ENCODE measurements at places on chromosomes 7 and 10.

DNA sequence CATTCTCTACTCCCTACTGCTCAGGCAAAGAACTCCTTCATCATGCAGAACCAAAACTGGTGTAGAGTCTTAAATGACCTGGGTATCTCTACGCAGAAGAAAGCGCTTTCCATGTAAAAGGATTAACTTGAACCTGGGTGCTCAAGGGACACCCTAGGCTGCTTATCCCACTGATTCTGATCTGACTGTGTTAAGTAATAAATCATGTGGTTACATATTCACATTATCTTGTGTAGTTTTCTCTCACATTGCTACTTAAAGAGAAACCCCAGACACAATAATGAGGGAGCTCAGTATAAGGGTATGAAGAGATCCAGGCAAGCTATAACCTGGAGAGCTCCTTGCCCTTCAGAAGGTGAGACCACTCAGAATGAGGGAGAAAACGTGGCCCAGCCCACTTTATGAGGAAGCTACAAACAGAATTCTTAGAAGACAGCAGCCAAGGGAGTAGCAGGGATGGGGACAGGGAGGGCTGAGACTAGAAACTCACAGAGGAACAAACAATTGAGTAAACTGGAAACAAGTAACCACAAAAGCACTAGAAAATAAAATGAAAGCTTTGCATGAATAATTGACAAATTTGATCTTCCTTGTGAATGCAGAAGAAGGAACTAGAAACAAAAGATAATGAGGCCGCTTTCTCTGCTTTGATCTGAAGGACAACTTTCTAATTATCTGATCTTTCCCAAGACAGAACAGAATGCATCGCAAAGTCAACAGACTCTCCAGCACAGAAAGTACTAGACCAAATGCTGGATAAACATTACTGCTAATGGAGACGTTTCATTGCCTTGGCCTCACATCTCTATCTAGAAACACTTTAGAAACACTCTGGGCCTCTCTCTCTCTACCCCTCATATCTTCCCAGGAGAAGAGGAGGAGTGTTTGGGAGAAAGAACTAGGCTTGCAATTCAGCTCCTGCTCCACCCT is 76.1 kb downstream of the LRRC17 start:
- DNase-seq = no peak

DNA sequence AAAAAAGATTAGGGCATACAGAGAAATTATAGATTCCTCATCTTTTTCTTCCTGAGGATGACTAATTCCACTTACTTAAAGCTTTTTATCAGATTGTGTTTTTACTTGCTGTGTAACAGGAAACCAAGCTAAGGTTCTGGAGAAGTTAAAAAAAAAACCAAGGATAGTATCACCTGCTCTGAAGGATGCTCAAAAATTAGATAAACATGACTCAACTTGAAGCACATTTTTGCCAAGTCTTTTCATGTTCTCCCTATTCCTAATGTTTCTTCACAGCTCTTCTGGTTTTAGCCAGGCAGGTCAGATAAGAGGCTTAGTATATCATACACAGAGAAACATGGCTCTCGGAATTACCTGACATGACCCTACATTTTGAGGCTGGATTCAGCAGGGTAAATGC is 90.3 kb downstream of the CPEB3 start:
- DNase-seq = no peak

GRCh38 chr10:24341897-24342296 is 133.0 kb downstream of the KIAA1217 start:
- DNase-seq = no peak

DNA sequence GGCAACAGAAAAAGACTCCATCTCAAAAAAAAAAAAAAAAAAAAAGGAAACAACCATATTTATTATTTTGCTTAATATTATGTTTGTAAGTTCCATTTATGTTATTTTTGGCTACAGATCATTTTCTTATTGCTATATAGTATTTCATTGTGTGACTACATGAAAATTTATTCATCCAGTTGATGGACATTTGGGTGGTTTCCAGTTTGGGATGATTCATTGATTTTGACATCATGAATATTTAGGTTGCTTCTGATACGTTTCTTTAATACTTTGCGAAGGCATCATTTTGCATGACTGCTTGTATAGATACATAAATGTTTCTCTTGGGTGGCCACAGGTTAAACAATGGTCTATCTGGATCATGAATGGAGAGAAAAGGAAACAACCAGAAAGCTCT is 2.0 kb upstream of the NPSR1 start:
- no peak for DNase-seq

DNA sequence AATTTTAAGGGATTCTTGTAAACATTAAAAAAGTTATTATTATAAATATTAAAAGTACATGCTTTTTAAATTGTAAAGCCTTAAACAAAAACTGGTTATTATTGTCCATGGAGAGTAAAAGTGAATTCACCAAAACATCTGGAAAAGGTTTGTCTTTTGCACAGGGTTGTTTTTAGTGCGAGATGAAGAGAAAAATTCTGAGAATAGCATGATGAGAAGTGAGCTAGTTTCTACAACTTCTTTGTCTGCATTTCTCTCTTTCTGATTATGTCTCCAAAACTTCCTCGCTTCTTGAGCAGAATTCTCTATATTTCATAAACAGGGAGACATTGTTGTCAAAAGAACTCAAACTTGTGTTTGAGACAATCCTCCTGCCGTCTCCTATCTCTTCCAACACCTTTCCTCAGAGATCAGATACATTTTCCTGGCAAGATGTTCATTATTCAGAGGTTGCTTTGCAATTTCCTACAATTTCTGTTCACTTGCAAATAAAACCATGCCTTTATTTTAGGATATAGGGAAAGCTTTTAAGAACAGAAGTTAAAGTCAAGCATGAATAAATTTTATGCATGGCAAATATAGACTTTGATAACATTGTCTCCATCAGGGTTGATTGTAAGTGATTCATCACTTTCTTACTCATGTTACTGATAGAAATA is 372.1 kb upstream of the NPVF start:
- no peak for DNase-seq

DNA sequence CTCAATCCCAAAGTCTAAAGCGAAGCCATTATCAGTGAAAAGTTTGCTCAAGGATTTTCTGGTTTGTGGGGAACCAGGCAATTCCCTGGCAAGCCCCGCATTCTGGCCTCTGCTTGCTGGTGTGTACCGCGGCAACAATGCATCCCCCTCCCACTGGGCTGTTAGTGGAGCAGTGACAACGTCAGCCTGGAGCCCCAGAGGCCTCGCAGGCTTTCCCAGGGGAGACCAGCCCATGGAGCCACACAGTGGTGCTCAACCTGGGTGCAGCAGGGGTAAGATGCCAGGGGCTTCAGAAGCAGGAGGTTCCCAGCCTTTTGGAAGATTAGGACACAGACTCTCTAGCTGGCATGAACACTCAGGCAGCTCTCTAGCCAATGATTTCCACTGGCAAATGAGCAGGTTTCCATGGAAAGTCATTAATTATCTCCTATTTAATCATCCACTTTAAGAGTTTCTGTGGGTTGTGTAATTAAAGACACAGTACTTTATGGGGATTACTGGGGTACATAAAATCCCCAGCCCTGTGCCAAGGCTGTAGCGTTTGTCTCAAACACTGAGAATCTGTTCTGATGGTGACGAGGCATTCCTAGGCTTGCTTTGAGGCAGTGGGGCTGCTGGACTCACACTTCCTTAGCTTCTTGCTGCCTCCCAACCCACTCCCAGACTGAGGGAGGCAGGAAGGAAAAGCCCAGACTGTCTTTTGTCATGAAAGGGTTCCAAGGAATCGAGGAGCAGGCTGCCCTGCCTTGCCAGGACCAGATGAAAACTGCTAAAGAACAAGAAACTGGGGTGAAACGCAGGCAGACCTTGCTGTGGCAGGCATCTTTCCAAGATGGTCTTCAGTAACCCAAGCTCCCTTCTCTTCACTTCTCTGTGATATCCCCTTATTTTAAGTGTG is 411.9 kb upstream of the SHH start:
- no peak for DNase-seq

GRCh38 chr10:58950618-58951017 is 225.8 kb upstream of the PHYHIPL start:
- no peak for DNase-seq

DNA sequence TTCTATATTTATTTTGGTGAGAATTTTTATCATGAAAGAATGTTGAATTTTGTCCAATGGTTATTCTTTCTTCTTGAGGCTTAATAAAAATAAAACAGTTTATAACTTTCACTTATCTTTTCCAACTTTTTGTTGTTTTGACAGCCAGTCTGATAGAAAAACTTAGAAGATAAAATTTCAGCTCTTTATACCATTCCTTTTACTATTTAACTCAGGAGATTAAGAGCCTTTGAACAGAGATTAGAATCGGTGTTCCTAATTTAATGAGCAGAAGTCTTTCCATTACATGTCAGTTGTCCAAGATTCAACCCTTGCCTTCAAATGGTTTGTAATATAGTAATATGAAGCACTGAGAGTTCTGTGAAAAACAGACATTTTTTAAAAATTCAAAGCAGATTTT is 97.8 kb upstream of the SEC61G start:
- DNase-seq = no peak

DNA sequence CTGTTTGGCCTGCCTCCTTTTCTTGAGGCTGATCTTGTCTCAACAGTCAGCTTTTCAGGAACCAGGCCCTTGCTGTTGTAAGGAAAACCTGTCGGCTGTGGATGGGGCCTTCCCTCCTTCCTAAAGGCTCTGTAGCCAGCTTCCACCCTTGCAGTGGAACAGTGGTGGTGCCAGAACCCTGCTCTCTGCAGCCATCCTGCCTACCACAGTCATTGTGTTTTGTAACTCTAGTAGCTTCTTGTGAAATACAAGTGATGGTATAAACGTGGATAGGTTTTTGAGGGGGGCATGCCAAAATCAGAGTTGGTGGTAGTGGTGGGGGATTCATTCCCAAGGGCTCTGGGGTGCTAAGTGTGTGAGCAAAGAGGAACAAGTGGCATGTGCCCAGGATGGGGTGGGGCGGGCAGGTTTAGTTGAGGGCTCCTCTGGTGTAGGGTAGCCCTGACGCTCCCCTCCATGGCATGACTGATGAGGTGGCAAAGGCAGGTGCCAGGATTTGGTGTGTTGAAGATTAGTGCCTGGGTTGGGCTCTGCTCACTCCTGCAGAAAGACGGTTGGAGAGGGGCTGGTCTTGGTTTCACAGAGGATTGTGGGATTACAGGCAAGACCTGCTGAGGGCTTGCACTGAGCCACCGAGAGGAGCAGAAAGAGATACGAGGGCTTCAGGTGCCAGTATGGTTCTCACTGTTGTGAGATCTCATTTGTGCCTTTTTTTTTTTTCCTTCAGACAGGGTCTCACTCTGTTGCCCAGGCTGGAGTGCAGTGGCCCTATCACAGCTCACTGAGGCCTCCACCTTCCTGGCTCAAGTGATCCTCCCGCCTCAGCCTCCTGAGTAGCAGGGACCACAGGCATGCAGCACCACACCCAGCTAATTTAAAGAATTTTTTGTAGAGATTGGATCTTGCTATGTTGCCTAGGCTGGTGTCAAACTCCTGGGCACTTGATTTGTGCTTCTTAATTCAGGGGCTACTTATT is 7.4 kb downstream of the TSPAN14 start:
- DNase-seq = no peak

DNA sequence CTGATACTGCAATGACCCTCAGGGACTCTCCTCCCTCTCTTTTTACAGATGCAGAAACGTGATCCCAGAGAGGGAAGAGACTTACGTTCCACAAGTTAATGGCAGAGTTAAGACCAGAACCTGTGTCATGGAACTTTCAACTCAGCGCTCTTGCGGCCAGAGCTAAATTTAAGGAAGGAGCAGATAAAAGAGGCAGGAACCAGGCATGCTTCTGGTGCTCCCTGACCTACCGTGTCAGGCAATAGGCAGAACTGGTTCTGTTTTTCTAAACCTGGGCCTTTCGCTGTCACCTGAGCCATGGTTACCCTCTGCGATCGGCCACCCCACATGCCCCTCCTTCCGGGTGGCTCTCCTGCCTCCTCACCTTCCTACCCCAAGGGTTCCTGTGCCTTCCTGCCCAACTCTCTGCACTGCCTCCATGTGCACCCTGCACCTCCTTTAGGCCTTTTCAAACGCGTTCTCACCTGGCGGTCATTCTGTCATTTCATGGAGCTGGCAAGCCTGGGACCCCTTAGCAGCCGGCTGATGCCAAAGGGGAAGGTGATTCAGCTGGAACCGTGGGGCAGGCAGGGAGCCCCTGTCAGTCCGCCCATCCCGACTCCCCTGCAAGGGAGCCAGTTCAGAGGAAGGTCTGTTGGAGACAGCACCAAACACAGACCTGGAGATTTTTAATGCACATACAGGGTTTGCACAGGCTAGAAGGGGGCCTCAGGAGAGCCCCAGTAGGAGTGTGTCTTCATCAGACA is 7.7 kb upstream of the GBX1 start:
- DNase-seq = no peak

DNA sequence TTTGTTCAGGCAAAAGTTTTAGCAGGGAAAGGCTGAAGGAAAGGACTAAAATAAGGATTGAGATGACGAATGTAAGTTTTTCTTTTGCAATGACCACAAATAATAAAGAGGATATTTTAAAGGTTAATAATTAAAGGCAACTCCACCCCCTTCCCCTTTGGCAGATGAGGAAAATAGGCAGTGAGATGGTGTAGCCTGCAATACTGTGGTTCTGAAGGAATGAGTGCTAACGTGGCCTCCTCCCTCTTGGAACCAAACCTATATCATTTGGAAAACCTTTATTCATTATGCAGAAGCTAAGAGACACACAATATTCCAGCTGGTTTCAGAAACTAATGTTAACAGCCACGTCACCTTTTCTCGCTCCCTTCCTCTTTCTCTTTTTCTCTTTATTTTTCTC is 70.9 kb upstream of the COL1A2 start:
- DNase-seq = no peak

- no peak for DNase-seq
These were observed 42.0 kb downstream of the ABCA13 start for GRCh38 chr7:48213226-48213625.

GRCh38 chr10:70655316-70655715 is 17.0 kb upstream of the ADAMTS14 start:
- no peak for DNase-seq

GRCh38 chr7:92402920-92403759 is 44.1 kb upstream of the GATAD1 start:
- DNase-seq = no peak

DNA sequence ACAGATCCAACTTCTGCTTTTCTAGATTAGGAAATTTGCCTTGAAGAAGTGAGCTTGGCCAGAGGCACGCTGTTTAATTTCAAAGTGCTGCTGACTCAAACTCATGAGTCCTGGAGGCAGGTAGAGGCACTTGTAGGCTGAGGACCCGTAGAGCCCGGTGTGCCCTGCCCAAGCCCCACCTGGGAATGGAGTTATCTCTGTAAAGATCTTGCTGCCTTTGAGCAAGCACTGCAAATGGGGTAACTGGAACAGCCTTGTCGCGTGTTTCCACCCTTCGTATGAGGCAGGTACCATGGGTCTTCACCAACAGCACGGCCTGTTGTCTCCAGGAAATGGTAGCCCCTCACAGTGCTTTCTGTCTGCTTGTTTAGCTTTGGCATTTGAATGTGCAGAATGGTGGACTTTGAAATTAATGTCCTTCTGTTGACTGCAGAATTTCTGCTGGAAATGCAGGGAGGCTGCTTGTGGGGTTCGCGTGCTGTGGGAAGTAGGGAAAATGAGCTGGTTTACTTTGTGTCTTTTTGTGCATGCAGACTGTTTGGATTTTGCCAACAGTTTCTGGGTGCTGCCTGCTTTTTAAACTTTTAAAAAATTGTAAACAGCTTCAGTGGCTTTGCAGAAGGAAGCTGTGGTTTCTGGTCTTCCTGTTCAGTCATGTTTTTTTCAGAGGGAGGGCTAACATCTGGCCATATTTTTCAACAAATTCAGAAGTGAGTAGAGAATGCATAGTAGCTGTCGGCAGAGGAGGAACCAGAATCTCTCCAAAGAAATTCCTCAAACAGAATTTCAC is 27.2 kb downstream of the CCM2 start:
- no peak for DNase-seq
